ENCODE measurements at places on chromosomes 1 and 21.

DNA sequence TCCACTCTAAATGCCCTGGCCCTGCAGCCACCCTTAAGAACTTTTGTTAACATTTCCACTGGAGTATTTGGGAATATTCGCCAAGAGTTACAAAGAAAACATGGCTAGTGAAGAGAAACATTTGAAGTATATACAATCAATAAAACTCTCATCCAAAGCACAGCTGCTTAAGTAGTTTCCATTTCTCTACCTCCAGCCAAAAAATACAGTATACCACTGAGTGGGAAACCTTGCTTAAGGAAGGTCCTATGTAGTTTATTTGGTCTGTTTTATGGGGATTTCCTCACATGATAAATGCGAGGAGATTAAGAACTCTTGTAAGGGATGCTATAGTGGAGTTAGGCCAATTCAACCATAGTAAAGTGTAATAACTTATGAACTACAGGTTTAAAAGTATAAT lies 382.5 kb downstream of the NEGR1 start:
- no peak for DNase-seq

DNA sequence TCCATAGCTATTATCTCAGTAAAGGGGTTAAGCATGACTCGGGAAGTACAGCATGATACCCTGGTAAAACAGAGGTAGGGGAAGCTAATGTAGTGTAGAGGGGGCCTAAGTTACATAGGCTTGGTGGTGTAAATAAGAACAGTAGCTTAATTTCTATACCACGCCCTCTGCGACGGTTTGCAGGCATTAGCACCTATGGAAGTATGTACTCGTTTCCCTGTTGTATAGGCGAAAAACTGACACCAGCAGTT lies 470 bp upstream of the NAXE start:
- DNase-seq, result no peak

- no peak for DNase-seq
Observed at GRCh38 chr1:163275222-163275621, 46.5 kb upstream of the NUF2 start.

DNA sequence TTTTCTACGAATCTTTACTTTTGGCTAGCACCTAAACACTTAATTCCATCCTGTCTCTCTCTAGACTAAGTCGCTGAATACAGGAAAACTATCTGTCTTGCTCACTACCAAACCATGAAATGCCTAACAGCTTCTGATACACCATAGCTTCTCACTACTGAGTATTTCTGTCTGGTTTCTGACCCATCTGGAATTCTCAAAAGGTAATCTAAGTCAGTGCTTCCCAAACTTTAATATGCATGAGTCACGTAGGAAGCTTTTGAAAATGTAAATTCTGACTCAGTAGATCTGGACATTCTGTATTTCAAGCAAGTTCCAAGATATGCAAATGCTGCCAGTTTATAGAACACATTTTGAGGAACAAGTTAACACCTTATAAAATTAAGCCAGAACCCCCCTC lies 9.2 kb upstream of the OVGP1 start:
- no peak for DNase-seq

DNA sequence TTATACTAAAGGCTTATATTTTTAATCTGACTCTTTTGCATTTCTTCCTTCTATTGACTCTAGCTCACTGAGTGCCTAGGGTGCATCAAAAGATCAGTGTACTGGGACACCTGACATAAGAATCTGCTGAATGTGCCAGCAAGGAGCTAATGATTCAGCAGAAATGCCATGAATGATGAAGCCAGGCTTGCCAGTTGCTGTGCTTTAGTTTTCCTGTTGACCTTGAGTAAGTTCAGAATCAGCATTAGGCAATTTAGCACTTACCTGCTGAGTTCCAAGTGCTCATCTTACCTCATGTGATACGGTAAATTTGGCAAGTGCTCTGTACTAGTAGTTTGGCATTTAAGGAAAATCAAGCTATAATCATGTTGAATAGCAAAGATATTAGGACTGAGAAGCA lies 523.2 kb upstream of the B3GALT2 start:
- no peak for DNase-seq

DNA sequence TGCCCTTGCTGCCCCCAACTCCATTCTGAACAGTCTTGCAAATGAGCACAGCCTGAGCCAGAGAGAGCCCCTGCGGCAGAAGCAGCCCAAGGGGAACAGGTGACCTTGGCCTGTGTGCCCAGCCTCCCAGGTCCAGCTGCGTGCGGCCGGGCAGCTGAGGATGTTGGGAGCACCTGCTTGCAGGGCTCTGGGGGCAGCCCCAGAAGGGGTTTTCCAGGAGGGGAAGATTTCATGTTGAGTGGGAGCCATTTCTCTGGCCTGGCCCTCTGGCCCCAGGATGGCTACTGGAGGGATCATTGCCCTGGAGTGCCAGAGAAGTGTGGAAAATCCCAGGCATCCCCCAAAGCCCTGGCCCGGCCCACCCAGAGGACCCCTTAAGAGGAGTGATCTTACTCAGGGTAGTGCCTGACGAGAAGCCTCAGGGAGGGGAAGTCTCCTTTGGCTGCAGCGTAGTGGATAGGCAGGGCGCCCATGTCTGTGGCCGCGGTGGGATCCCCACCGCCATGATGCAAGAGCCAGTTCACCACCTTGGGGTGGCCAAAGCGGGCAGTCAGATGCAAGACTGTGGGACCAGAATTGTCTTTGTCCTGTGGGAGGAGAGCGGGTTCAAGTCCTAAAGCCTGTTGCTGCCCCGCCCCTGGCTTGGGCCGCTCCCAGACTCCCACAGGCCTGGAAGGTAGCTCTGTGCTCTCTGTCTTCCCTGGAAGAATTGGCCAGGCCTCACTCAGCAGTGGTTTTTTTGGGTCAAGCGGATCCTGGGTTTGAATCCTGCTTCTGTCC lies 20.6 kb upstream of the RNU1-4 start:
- no peak for DNase-seq

- no peak for DNase-seq
Observed at GRCh38 chr1:147600119-147601111, 59.1 kb downstream of the BCL9 start.

GRCh38 chr21:26457817-26458216 lies 115.3 kb downstream of the CYYR1 start:
- DNase-seq, result no peak

GRCh38 chr1:205229399-205229871 lies 1.7 kb downstream of the TMCC2 start:
- DNase-seq, result no peak

DNA sequence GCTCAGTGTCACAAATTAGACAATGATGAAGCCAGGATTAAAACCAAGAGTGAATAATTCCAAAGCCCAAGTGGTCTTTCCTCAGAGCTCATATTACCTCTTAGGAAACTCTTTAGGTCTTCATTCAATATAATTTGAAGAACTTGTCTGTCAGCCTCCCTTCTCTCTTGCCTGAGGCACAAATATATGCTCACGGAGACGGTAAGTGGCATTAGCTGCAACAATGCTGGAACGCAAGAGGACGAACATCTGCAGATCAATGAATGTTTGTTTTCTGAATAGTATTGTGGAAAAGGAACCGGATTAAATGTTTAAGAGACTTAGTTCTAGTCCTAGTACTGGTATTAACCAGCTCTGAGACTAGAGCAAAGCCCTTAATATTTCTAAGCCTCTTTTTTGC lies 39.7 kb upstream of the LYST start:
- no peak for DNase-seq

DNA sequence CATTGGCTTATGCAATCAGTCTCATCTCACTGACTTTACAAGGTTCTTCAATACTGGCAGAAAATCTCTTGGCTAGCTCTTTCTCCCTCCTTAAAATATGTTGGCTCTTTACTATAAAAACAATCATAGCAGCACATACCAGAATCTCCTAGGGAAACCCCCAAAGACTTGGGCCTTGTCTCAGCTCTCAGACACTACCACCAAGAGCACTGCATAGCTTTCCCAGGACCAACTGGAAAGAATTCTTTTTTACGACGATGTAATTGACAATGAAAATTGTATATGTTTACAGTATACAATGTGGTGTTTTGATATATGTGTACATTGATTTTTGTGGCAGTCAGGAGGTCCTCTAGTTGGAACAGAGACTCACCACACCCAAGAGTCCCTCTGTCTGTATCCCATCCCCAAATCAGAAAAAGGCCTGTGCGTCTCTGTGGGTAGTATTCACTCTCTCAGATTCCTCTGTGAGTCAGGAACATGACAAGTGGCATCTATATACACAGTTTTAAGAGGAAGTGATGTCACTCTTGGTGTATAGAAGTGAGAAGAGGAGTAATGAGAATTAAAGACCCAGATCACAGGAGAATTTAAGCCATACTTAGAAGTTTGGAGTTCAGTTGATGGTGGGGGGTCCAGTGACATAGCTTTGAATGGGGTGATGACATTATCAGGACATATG lies 21.1 kb downstream of the SMAP2 start:
- no peak for DNase-seq

DNA sequence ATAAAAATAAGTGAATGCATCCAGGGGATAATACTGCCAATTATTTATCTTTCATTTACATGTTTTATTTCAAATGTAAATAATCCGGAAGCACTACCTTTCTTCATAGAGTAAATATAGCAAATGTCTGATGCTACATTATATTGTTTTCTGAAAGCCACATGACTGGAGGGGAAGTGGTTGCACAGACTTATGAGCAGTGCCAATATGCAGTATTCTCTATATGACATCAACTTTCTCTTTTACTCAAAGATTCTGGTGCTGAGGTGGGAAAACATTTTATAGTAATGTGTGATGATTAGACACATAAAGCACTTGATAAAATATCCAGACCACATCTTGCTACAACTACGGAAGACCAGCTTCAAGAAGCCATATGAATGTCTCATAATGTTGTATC lies 314.7 kb downstream of the NEGR1 start:
- no peak for DNase-seq

DNA sequence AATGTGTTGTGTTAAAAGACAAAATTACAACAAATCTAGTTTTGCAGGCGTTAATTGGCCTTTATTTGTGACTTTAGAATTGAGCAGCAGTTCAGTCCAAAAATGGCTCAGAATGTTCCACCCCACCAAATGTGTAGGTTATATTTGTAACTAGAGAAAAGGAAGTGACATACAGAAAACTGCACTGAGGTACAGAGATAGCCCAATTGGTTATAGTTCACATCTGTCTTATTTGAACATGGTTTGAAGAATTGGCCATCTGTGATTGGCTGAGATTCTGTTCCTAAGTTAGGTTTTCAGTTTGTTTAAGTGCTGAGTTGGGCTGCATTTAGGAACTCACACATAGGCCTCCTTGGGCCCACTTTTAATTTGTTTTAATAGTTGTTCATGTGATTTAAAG lies 12.0 kb upstream of the FMO2 start:
- DNase-seq, result no peak

- DNase-seq, result no peak
Observed at GRCh38 chr1:226800763-226801380, 61.8 kb upstream of the ITPKB start.

DNA sequence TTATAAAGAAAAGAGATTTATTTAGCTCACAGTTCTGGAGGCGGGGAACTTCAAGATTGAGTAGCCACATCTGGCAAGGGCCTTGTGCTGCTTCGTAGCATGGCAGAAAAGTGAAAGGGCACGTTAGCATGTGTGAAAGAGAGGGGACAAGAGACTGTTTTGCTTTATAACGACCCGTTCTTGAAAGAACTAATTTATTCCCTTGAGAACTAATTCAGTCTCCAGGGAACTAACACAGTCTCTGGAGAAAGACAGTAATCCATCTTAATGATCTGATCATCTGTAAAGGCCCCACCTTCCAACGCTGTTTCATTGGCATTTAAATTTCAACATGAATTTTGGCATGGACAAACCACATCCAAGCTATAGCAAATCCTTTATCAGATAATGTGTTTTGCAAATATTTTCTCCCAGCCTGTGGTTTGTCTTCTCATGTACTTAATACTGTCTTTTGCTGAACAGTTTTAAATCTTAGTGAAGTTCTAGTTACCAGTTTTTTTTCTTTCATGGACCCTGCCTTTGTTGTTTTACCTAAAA lies 26.1 kb downstream of the MTR start:
- DNase-seq, result no peak

DNA sequence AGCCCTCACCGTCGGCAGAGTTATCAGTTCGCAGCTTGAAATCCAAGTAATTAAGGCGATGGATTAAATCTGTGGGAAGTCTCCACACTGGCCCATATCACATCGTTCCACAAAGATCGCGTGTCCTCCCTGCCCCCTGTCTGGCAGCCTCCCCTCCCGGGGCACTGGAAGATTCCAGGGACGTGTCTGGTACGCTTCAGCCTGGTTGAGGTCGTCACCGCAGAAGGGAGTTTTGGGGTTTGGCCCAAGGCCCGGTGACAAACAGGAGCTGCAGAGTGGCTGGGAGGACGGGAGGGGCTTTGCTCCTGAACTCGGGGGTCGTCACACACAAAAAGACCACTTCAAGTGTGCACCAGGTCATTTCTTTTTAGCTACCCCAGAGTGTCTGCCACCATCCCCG lies 51.1 kb downstream of the PRDM16 start:
- no peak for DNase-seq

GRCh38 chr1:3831689-3832088 lies 25.3 kb downstream of the CEP104 start:
- no peak for DNase-seq

GRCh38 chr1:192261476-192261875 lies 55.3 kb upstream of the RGS21 start:
- DNase-seq, result no peak
